ENCODE measurements at places on chromosomes 4 and X. TPM values are rescaled to one million over a fixed set of nuclear protein-coding genes. Genes with fewer than 3 reads are reported as not detected.

DNA sequence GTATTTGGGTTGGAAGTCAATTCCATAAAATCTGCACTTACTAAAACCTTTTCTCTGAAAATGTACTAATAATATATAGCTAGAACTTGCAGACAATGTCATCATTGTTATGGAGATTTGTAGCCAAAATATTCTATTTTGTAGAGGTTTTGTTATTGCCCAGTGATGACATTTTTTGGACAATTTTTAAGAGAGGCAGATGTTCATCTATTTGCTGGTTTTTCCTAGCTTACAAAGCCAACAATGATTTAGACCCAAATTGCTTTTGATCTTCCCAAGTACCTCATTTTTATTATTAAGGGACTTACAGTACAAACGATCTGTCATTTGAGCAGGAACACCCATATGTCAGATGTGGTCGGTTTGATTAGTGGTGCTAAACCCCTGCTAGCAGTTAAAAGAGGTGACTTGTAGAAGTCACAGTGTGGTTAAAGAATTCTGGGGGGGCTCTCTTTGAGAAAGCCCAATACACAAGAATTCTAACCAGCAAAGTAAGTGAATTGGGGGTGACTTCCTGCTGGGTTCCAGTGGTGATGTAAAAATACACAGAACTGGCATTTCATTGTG, 136.2 kb downstream of the KIT start:
- no peak for DNase-seq

The TMPRSS11B gene
- not detected for total RNA-seq

DNA sequence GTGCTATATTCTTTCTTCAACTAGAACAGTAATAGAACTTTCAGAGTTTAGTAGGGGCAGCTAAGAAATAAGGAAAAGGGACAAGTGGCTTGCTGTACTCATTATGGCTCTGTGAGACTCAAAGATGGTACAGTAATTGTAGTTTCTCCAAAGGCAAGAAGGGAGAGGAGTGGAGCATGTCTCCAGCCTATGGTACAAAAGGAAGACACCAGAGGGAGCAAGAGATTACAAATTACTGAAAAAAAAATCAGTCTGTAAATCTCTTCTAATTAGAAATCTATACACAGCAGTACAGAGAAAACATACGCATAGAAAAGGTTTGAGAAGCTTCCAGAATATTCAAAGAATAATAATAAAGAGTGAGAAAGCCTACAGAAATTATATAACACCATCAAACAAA, 61.4 kb downstream of the KLHL4 start:
- no peak for DNase-seq

DNA sequence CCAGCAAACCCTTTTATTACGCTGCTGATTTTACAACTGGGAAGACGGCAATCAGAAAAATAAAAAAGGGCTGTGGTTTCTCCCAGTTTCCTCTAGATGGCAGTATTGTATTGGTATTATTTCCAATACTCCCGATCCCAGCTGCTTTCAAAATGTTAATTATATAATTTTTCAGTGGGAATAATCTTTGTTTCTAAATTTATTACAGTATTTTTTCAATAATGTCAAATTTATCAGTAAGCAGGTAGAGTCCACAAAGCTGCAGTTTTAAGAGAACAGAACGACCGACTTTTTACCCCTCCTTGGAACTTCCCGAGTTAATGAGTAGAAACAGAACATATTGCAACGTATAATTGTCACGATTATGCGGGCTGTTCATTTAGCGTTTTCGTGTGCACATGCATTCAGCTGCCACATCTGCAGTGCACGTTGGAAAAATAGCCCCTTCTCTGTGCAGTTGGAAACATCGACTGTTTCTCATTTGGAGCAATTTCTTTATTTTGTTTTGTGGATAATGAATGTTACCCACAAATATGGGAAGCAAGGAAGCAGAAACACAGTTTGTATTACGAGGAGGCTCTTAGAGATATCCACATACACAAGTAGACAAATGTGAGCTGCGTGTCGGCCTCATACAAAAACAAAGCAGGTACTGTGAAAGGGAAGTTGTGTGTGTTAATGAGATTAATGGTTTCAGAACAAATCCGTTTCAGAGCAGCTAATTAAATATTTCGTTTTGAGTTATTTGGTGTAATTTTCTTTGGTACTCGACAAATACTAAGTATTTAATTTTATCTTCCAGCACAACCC, 188.0 kb downstream of the STIM2 start:
- no peak for DNase-seq
